ENCODE measurements at places on chromosomes 12 and 14.
A peak's percentile ranks its signal among the peaks of the same experiment; 100 is the strongest.

DNA sequence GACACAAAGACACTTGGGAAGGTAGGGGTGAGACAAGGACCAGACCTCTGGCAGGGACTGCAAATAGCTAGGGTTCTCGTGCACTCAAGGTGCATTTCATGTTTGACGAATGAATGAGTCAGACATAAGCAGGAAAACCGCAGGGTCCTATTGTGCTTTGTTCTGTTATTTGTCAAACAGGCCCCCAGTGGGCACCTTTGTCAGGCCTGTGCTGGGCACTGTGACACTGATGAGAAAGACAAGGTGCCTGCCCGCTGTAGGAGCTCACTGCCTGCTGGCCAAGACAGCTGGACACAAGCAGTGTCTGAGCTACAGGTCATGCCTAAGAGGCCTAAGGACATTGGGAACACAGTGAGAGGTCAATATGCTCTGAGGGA, 2.3 kb downstream of the OTUB2 start:
- DNase-seq: peak; percentile 72

GRCh38 chr12:87756111-87756510, 273.1 kb downstream of the C12orf50 start:
- no peak for DNase-seq

DNA sequence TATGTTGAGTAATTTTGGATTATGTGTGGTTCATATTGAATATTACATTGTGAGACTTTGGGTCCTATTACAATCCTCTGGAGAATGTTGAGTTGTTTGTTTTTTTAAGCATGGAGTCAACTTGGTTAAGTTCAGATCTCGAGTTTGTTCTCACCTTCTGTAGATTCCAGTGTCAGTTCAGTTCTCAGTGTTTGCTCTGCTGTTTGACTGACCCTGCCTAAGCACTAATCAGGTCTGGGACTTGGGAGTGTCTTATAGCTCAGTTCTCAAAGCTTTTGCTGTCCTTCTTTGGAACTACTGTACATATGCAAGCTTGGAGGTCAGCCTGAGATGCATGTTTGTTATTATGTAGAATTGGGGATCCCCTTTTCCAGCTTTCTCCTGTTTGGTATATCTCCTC, 63.1 kb downstream of the DIP2B start:
- DNase-seq: no peak

- DNase-seq: no peak
Observed at GRCh38 chr12:56490360-56490759, 2.4 kb upstream of the GLS2 start.

DNA sequence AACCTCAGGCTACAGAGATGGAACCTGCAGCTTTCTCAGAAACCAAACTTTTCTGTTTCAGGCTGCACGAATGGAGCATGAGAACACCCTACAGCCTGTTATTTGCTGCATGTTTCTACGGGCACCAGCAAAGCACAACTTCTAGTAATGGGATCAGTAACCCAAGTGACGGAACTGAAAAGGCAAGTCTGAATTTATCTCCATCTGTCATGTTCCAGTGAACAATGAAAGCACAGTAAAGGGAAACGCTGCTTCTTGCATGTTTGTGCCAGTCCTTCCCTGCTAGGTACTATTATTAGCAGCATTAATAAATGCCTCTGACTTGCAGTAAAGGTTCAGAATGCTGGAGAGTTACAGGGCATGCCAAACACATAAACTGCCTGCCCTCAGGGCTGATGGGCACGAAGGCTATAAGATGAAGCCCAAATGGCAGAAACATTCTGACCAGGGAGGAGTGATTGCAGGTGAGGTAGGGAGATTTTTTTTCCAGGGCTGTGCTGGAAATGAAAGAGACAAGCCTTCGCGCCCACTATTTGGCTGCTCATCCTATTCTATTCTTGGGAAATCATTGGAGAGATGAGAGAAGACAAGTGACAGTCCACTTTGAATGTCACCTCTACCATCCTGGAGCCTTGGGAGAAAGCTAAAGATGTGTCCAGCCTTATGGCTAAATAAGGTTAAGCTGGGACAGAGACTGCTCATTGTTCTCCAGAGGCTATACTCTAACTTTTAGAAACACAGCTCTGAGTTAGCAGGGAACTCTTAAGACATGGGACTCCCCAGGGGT, 100.4 kb upstream of the PLXNC1 start:
- DNase-seq: no peak

DNA sequence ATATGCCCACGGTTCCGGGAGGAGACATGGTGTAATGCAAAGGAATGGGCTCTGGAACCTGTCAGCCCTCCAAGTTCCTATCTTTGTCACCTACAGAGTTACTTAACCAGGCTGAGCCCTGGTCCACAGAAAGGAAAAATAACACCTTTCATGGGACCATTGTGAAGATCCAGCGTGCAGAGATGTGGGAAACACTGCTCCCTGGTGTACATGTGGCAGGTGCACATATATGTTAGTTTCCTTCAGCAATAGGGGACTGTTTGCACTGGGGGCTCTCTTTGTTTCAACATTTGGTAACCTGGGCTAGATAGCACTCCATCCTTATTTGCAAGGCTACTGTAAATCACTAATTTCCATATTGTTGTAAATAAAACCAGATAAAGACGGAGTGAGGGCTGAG, 72.3 kb downstream of the ANO2 start:
- DNase-seq: no peak

- DNase-seq: no peak
Observed at GRCh38 chr12:132545955-132546354, 56.0 kb downstream of the FBRSL1 start.

DNA sequence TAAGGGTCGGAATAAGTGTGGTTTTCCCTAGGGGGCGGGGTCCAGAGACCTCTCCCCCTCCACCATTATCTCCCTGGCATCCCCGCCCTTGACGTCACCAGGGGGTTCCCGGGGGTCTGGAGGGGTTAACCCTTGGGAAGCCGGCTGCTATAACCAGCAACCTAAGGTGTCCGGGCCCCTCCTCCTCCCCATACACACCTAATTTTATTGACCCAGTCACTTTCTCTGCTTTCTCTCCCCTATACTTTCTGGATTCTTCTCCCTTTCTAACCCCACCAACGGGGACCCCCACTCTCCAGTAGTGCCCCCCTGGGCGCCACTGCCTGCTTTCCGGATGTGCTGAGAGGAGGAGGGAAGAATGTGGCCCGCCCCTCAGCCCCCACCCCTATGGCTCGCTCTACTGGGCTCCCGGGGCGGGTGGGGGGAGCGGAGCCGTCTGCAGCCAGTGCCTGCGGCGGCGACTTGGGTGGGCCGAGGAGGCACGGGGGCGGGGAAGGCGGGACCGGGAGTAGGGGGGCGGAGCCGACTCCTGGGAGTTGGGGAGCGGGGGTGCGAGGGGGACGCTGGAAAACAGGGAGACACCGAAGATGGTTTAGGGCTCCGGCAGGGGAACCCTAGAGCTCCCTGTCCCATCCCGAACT, 1.8 kb downstream of the GLI1 start:
- DNase-seq: no peak

- DNase-seq: peak; percentile 49
Observed at GRCh38 chr12:93616584-93617101, 44.2 kb downstream of the SOCS2 start.

- DNase-seq: no peak
Observed at GRCh38 chr14:87996291-87996592, 3.3 kb upstream of the GALC start.

DNA sequence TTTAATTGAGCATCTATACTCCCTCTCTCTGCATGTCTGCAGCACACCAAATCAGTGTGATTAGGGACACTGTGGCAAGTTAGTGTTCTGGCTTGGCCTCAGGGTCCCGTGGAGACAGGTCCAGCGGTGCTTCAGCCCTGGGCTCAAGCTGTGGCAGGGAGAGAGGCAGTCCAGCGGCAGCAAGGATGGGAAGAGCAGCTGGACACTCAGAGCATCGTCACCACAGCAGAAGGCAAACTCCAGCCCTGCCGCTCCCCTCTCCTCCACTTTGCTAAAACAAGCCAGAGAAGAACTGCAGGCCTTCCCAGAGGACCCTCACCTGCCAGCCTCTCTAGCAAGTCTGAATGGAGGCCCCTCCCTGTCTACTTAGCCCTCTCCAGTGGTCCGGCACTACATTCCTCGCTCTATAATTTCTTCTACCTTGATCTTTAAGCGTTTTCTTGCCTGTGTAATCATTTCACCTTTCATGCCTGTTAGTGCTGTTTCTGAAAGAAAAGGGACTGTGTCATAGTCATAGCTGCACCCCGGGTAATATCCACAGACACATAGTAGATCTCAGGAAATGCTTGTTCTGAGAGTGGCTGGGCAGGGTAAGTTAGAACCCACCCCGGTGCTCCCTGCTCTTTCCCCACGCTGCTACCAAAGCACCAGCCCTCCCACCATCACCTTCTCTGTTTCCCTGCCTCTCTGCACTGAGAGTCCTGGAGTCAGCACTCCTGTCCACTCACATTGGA, 22.1 kb downstream of the ZFP36L1 start:
- DNase-seq: no peak

GRCh38 chr14:75230140-75230792, 48.4 kb upstream of the FOS start:
- peak; percentile 67 for DNase-seq

DNA sequence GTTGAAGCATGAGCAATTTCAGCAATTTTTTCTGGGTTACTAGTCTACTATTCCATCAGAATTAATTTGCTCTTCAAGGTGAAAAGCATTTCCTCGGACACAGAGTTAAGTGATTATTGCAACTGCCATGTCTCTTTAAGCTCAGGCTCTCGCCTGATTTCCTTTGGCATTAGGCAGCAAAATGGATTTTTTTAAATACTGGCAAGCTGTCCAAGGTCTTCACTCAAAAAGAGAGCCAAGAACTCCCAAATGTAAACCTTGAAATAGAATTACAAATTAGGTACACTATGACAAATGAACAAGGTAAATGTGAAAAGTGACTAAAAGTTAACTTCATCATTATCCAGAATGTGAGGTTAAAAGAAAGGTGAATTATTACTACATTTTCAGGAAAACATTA, 111.9 kb downstream of the GARIN6 start:
- no peak for DNase-seq

DNA sequence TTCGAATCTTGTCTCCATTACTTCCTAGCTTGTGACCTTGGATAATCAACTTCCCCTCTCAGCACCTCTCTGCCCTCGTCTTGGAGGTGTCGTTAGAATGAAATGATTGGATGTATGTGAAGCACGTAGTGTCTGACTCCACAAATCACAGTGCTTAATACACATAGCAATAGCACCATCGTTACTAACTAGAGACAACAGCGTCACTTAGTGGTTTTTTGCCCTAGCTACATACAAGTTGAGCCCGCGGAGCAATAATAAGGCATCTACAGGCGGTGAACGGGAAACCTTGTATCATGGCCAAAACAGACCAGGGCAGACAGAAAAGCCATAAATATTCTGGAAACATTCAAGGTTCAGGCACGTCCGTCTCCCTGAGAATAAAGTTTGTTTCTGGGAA, 154.9 kb downstream of the ASCL4 start:
- DNase-seq: peak; percentile 55

DNA sequence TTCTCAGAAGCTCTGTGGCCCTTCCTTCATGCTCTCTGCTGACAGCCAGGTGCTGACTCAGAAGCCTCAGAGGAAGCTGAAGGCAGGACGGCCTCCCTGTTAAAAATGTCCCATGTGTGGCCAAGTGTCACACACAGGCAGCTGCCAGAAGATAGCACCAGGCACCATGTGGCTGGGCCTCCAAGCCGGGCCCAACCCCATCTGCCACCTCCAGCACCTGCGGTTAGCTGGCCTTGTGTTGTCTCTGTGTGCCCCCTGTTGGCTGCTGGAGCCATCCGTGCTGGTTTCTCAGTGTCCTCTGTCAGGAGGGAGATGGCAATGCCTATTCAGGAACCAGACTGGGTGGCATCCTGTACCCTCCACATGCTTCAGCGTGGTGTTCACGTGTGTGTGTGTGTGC, 63.2 kb downstream of the TSPAN11 start:
- peak; percentile 36 for DNase-seq

DNA sequence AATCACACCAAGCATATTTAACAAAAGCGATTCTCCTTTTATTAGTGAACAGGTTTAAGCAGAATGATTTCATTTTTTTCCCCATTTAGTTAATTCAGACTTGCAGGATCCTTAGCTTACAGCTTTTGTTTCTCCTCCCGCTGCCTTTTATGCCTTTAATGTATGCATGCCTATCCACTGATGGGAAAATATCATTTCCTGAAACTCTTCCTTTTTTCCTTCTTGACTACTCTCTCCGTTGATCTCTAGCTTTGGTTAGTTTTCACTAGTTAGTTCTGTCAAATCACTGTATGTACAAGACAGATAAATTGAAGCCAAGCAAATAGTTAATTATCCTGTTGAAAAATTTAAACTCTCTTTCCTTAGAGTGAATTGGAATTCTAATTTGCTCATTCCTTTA, 26.3 kb downstream of the NKX2-1 start:
- no peak for DNase-seq

- peak; percentile 88 for DNase-seq
Observed at GRCh38 chr14:72476657-72477499, 417.0 kb downstream of the DPF3 start.

GRCh38 chr12:109730306-109731145, 16.9 kb downstream of the FAM222A start:
- no peak for DNase-seq

DNA sequence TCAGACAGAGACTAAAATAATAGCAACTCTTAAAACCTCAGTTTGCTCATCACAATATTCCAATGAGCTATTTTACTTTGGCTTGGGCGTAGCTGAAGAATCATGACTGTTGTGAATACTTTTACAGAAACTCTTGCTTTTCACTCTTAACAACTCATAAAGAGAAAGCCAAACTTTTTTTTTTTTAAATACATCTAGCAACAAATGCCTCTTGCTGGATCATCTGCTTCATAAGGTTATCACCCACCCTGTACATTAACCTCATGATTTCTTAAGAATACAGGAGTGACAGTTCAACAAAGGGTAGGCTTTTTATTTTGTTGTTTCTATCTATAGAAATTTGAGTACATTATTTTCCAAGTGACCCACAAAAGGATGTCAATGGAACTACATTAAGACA, 307.4 kb upstream of the DDHD1 start:
- no peak for DNase-seq

- no peak for DNase-seq
Observed at GRCh38 chr14:48805315-48805714, 780.9 kb downstream of the RPS29 start.

DNA sequence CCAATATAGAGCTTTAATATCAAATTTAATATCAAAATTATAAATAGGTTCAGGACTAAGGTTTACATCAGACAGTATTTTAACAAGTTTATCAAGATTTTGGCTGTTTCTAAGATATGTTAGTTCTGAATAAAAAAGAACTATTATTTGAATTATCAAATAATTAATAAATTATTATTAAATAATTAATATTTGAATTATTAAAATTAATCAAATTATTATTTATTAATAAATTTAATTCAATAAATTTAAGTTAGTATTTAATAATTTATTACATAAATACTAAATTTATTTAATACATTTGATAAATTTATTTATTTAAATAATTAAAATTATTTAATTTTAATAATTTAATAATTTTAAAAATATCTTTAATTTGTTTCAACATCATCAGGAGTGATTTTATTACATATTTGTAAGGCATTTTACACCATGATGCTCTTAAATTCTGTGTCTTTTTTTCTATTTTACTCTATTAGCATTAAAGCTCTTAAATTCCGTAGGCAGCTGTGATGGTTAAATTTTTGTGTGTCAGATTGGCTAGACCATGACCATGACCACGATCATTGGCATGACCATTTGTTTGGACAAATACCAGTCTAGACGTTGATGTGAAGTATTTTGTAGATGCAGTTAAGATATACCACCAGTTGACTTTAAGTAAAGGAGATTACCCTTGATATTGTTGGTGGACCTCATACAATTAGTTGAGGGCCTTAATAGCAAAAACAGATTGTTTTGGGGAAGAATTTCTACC, 82.6 kb downstream of the BBS10 start:
- DNase-seq: no peak

GRCh38 chr12:25293653-25294052, 42.9 kb upstream of the KRAS start:
- DNase-seq: no peak

- DNase-seq: no peak
Observed at GRCh38 chr12:105482951-105483350, 152.5 kb downstream of the C12orf75 start.

Measured in KBM-7 (cell line).